ENCODE measurements at places on chromosomes 4 and X.
A peak's percentile ranks its signal among the peaks of the same experiment; 100 is the strongest.

DNA sequence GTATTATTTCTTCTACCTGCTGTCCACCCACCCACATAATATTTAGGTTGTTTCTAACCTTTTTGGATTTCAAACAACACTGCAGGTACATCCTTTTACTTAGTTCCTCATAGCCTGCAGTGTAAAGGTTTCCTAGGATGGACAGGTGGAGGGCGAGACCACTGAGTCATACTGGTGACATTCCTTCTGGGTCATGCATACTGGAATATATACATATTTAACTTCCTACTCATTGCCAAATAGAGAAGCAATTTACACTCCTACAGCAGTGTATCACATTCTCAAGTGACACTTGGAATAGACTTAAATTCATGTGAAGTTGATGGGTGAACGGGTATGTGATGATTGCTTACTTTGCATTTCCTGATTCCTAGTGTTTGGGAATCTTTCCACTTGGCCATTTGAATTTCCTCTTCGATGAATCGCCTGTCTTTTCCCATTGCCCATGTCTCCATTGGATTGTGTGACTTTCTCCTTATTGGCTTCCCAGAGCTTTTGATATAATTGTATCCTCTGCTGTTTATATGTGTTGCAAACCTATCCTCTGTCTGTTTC is 8.2 kb upstream of the PPP2R2C start:
- peak; percentile 28 for DNase-seq

DNA sequence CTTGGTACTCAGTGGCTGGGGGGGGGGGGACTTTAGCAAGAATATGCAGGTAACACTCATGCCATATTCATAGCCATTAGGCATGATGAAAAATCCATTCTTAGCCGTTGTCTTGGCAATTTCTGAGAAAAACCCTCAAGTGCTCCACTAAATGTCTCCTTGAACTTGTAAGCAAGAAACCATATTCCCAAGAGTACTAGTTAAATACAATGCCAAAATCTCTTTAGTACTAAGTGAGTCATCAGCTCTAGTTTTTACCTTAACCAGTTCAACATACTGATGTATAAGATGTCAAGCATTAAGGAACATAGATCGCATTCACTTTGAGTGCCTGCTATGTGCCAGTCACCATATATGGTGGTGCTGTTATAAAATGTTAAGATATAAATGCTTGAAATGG is 27.5 kb downstream of the UBE2D3 start:
- no peak for DNase-seq

GRCh38 chr4:141686879-141687278 is 50.5 kb downstream of the IL15 start:
- DNase-seq: no peak

- no peak for DNase-seq
Measured at GRCh38 chrX:44143061-44143602, 169.9 kb upstream of the NDP start.

DNA sequence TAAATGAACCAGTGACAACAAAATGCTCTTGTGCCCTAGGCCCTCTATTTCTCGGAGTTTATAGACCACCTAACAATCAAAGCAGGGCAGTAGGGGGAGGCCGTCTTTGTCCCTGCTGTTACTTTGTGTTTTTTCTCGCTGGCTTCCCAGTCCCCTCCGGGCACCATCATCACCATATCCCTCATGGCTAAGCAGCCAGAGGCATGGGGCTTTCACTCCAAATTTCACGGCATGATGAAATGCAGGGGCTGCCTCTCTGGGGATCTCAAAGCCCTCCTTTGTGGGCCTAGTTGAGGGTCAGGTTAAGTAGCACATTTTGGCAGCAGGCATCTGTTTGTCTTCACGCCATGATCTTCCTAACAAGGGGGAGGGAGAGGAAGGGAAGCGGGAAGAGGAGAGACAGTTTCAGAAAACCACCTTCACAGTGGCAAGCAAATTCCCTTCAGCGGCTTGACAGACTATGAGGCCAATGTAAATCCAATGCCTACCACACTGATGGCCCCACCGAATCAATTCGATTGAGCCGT is 91.9 kb downstream of the ANOS1 start:
- no peak for DNase-seq

- peak; percentile 54 for DNase-seq
Measured at GRCh38 chr4:145843148-145843547, 95.5 kb downstream of the ZNF827 start.

GRCh38 chr4:113636877-113637276 is 124.7 kb downstream of the CAMK2D start:
- DNase-seq: peak; percentile 53

- no peak for DNase-seq
Measured at GRCh38 chrX:14776901-14777300, 96.0 kb downstream of the FANCB start.

GRCh38 chrX:6225911-6226595 is 2.6 kb downstream of the NLGN4X start:
- peak; percentile 3 for DNase-seq

DNA sequence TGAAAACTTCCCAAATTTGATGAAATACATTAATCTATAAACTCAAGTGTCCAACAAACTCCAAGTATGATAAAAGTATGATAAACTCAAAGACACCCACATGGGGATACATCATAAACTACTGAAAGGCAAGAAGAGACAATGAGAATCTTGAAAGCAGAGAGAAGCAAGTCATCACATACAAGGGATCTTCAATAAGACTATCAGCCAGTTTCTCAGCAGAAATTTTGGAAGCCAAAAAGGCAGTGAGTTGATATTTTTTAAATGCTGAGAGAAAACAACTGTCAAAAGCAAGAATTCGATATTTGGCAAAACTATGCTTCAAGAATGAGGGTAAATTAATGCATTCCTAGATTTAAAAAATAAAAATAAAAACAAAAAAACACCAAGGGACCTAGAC is 16.5 kb downstream of the PDCL2 start:
- DNase-seq: no peak

DNA sequence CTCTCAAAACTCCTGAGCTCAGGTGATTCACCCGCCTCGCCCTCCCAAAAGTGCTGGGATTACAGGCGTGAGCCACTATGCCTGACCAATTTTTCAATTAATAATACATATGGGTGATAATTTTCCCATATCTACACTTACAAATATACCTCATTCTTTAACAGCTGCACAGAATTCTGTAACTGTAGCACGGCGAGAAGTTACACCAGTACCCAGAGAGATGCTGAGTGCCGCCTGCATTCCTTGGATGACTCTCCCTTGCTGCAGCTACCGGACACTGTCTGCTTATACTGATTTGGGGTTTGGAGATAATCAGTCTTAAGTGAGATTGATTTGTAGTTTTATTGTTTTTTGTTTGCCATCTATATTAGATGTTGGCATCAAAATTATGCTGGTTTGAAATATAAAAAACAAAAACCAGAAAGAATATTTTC is 5.8 kb downstream of the TIFA start:
- no peak for DNase-seq

- DNase-seq: no peak
Measured at GRCh38 chr4:108681321-108681809, 31.0 kb downstream of the OSTC start.

DNA sequence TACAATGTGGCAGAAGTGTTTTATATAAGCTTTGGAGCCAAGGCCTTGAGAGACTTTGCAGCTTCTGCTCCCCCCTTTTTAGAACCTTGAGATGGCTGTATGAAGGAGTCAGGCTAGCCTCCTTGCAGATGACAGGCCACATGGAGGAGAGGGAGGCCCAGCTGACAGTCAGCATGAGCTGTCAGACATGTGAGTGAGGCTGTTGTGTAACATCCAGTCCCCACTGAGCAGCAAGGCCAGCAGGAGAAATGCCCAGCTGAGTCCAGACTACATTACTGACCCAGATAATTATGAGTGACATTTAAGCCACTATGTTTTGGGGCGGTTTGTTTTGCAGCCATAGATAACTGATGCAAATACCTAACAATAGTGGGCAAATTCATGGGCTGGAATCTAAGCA is 515.3 kb upstream of the ARX start:
- no peak for DNase-seq

DNA sequence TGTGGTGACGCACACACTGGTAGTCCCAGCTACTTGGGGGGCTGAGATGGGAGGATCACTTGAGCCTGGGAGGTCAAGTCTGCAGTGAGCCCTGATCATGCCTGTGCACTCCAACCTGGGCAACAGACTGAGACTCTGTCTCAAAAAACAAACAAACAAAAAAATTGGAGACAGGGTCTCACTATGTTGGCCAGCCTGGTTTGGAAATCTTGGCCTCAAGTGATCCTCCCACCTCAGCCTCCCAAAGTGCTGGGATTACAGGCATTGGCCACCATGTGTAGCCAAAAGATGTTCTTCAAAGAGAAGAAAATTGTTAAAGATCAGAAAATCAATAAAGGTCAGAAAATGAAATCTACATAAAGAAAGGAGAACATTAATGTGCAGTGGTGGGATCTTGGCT is 41.7 kb upstream of the ABCG2 start:
- no peak for DNase-seq

GRCh38 chrX:13198056-13198761 is 121.6 kb downstream of the ATXN3L start:
- peak; percentile 20 for DNase-seq

DNA sequence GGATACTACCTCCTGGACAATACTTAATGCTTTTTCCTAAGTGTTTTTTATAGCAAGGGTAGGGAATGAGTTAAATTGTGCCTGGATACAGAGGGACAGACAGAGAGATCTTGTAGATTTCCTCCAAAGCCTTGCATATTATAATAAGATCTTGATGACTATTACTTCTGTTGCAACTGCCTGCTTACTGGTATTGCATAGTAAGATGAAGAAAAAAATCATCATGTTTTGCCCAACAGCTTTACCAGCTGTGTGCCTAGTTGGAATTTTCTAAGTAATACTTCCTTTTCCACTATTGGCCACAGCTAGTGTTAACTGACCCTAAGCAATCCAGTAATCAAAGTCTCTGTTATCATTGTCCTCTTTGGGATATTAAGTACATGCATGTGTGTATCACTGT is 139.0 kb downstream of the DCK start:
- no peak for DNase-seq

DNA sequence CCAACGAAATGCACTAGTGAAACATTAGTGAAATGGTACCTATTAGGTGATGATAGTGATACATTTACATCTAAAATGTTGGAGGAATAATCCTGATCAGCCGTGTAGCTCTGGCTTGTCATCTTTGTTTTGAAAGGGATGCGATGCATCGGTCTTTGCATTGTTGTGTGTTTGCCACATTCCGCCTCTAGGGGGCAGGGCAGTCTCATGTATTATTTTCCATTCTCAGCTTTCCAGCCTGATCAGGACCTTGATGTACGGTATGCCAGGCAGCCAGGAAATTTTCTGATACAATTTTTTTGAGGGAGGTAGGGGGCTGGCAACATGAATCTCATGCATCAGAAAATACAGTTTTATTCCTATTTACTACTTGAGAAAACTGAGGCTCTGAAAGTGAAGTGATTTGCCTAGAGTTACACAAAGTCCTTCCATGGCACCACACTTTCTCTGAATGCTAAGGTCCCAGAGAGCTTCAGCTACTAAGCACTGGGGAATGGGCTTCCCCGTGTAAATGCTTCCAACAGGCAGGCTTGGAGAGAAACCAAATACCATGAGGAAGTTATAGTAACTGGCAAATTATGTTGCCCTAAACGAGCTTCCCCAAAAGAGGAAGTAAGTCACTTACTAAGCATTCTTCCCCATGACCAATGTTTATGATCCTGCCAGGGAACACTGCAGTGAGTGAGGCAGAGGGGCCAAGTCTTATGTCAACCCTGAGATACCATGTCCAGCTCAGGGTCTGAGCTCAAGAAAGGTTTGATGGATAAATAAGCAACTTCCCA is 31.8 kb upstream of the IQSEC2 start:
- peak; percentile 44 for DNase-seq

DNA sequence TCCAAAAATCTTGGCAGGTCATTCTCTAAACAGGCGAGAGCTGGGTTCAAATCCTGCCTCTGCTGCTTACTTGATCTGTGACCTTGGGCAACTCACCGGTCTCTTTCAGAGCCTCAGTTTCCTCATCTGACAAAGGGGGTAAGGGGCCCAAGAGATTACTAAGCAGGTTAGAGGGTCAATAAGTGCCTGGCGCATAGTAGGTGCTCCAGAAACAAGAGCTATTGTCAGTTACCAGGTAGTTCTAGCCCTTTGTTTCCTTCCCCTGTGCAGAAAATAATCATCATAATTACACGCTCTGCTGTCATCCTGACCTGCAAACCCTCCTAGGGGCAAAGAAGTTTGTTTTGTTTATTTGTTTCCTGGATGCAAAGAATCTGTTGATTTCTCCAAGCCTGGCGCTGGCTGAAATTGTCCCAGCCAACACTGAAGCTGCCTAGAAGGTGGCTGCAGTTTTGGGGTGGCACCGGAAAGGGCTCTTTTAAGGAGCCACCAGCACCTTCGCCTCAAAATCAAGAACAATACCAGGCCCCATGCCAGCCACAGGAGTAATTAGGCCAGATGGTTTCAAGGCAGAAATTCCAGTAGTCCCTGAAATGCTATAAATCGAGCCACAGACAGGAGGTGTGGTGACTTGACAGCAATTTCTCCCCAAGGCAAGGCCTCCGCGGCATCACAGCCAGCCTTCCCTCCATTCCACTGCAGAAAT is 10.2 kb upstream of the KIAA0232 start:
- DNase-seq: peak; percentile 78

DNA sequence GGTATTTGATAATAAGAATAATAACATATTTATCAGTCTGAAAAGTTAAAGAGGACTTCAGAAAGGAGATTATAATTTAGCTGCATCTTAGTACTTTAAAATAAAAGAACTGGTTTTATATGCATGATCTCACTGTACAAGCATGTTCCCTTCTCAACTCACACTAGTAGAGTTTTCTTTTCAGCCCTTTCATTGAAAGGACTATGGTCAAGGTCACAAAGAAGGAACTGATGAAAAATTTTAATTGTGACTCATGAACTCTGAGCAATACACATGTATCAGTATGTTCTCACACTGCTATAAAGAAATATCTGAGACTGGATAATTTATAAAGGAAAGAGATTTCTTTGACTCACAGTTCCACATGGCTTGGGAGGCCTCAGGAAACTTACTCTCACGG is 73.7 kb upstream of the NDST4 start:
- DNase-seq: no peak

- DNase-seq: no peak
Measured at GRCh38 chrX:135591871-135592270, 71.4 kb downstream of the INTS6L start.

- peak; percentile 25 for DNase-seq
Measured at GRCh38 chr4:169079942-169080827, 70.1 kb upstream of the CBR4 start.

All from mammary epithelial cell (primary cell).